ENCODE measurements at places on chromosomes 5 and 9.

DNA sequence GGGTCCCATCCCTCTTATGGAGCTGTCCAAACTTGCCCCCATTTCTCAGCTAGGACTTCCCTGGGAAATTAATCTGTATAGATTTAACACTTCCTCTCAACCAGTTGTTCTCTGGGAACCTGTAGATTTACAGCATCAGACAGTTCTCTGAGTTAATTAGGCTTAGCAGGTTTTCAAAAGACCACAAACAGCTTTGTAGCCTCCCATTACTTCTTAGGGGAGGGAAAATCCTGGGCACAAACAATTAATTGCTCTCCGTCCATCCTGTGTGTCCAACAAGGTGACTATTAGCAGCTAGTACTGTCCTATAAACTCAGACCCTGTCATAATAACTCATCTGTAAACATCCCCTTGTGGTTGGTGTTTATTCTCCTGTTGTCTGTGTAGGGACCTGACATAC is 197.9 kb downstream of the GOLPH3 start:
- no peak for DNase-seq

DNA sequence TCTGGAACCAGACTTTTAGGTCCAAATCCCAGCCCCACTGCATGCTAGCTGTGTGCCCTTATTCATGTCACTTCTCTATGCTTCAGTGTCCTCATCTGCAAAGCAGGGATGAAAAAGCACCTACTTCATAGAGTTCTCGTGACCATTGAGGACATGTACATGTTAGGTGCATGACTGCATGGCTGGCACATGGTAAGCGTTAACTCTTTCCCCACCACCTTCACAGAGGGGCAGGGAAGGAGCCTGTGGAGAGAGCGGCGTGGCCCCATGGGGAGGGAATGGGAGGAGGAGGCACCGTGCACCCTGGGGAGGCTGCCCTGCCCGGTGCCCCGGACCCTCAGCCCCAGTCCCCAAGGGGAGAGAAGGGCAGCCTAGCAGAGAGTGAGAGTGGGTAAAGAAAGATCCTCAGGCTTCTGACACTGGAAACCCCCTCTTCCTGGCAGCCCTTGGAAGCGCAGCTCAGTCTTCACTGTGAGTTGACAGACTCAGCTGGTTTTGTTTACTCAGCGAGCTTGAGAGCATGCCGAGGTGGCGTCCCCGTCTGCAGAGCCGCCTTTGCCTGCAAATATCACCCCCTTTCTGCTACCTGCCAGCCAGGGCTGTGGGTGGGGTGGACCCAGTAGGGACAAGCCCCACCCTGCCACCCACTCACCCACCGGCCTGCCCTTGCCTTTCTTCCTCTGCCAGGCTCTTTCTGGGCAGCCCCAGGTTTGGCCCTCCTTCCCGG is 10.6 kb upstream of the ANGPTL2 start:
- DNase-seq, result no peak

GRCh38 chr5:89043676-89044075 is 160.7 kb upstream of the MEF2C start:
- DNase-seq, result no peak

GRCh38 chr9:127223810-127224177 is 40.8 kb upstream of the GARNL3 start:
- DNase-seq, result no peak

DNA sequence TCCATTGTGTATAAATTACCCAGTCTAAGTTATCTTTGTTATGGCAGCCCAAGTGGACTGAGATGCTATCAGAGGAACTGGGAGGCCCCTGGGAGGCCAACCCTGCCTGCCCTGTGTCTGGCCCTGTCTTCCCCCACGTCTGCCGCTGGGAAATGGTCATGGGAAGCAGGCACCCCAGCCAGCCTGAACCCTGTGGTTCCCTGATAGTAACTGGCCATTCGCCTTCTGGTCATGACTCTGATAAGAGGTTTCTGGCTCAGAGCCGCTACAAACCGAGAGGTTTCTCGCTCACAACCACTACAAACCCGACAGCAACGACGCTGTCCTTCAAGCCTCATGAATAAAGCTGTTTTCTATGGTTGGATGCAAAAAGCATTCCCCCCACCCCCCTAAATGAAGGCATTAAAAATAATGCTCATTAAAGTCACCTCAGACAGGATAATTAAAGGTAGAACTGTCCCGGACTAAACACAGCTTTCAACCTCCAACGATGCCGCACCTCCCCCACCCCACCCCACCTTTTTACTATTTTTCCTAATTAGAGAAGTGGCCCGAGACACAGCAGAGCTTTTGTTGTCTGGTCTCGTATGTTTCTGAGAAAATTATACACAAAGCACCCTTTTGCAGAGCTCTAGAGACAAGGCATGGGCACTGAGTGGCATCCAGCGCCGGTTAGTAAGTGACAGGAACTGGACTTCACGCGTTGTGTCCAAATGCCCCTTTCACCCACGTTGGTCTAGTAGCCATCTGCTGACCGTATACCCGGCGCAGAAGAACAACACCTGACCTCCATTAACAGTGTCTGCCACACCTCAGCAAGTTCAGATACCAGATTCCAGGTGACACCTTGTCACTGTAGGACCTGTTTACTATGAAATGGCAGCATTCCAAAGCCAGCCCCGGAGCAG is 140.8 kb downstream of the COL23A1 start:
- DNase-seq, result no peak

- peak; percentile 78 for DNase-seq
Measured at GRCh38 chr5:87268126-87268969, 665 bp downstream of the RASA1 start.

GRCh38 chr5:159844267-159845121 is 71.8 kb upstream of the ADRA1B start:
- DNase-seq, result no peak

DNA sequence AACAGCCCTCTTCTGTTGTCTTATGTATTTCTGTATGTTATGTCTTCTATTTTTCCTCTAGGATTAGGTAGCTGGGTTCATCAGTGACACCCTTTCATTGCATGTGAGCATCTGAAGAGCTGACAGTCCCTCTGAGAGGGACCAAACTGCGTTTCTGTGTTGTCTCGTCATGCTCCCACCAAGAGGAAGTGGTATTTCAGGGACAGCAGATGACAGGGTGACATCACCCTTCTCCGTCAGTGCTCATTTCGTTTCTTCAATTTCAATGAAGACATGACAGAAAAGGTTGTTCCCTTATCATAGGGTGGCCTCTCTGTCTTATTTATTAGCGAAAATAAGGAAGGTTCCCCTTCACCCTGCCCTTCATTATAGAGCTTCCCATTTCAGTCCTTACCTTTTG is 225.9 kb upstream of the NR4A3 start:
- no peak for DNase-seq

DNA sequence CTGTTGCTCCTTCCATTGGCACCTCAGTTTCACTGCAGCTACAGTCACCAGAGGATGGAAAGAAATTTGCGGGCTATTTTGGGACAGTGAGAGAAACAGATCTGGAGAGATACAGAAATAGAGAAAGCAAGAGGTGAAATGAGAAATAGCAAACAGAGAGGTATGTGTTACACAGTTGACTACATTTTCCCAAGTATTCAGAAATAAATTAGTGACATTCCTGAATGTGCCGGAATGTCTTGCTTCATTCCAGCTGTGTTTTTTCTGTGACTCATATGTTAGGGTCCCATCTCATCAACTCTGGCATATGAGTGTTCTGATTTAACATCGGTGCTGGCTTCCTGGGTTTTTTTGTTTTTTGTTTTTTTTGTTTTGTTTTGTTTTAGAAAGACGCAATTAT is 63.8 kb upstream of the ZNF462 start:
- DNase-seq, result no peak

- no peak for DNase-seq
Measured at GRCh38 chr9:127781806-127782205, 3.3 kb upstream of the SH2D3C start.

DNA sequence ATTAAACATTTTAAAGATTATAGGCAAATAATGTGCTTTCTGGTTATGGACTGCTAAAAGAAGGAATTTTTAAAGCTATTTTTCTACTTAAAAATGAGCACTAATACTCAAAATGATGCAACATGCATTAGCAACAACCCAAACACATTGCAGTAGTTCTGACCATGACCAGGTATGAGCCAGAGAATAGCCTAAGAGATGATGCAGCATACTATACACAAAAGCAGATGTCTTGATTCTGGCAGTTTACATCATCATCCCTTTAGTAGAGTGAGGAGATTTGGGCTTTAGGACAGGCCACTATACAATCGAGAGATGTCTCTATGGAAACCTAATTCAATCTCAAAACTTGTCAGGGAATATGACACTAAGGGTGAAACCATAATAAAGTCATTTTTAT is 307.1 kb downstream of the PRR16 start:
- no peak for DNase-seq

DNA sequence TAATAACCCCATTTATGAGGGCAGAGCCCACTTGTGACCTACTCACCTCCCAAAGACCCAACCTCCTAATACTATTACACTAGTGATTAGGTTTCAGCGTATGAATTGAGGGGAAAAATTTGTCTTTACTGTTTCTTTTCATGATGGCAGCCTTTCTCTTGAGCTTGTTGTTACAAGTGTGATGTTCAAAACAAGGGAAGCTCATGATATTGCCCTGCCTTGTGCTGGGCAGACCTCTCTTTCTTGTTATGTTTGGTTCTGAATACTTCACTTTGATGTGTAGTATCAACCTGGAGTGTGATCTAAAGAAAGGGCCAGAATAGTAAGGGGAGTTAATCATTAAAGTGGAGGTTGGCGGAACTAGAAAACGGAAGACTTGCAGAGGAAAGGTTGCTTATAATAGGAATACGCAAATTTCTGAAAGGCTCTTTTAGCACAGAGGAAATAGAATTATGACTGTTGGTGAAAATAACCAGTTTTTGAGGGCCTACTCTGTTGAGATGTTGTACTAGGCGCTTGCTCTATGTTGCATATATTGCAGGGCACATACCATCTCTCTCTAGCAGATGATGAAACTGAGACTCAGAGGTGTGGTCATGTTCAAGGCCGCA is 68.2 kb downstream of the MELK start:
- DNase-seq, result no peak

DNA sequence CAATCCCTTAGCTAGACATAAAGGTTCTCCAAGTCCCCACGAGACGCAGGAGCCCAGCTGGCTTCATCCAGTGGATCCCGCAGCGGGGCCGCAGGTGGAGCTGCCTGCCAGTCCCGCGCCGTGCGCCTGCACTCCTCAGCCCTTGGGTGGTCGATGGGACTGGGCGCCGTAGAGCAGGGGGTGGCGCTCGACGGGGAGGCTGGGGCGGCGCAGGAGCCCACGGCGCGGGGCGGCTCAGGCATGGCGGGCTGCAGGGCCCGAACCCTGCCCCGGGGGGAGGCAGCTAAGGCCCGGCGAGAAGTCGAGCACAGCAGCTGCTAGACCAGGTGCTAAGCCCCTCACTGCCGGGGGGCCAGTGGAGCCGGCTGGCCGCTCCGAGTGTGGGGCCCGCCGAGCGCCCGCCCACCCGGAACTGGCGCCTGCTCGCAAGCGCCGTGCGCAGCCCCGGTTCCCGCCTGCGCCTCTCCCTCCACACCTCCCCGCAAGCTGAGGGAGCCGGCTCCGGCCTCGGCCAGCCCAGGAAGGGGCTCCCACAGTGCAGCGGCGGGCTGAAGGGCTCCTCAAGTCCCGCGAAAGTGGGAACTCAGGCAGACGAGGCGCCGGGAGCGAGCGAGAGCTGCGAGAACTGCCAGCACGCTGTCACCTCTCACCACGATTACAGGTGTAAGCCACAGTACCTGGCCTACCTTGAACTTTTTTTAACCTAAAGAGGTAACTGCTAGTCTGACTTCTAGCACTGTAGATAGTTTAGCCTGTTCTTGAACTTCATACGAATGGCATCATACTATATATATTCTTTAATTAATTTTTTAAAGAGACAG is 35.5 kb downstream of the PTGS1 start:
- DNase-seq, result peak; percentile 39

DNA sequence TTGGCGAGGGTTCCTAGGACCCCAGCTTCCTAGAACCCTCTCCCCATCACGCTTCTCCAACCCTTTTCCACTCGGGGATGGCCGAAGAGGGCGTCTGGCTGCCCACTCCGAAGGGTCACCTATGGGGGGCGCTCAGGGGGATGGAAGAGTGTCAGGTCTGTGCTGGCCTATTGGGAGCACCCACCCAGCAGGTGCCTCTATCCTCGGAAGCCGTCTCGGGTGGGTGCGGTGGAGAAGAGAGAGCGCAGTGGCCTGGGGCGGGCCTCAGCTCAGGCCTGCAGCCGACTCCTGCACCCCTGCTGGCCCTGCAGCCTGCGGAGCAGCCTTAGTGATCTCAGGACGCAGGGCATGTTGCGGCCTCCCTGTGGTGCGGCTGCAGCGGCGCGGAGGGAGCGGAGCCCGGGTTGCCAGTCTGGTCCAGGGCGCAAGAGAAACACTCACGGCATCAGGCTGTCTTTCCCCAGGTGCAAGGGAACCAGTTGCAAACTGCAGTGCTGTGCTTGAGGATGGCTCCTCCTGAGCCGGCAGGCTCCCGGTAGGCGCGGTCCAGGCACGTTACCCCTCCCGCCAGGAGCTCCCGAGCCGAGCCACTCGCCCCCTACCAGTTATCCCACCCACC is 1.5 kb upstream of the IRX2 start:
- DNase-seq, result no peak

DNA sequence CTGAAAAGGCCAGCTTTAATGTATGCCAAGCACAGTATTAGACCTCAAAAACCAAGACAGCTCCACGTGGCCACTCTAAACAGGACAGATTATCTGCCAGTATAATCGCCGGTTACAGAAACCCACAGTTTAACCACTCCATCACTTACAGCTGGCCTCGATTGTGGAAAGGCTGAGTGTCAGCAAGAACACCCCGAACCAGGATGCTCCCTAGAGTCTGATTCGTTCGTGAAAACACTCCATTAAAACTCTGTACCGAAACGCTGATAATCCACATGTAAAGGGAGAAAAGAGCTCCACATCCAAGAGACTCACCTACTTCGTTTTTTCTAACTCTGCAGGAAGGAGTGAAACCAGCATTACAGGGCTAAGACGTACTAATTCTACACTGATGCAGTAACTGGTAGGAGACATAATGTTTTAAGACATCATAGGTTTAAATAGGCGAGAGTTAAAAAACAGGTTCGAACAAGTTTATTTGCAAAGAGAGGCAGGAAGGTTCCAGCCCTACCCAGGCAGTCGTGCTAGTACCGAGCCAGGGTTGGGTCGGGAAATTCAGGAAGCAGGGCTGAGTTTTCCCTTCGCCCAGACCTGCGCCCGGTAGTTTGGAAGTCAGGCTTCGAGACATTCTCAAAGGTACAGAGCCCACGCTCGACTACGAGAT is 949 bp downstream of the SERINC5 start:
- DNase-seq, result peak; percentile 28

- DNase-seq, result no peak
Measured at GRCh38 chr5:71666321-71666720, 52.8 kb upstream of the CARTPT start.

- no peak for DNase-seq
Measured at GRCh38 chr5:99614888-99615287, 686.1 kb upstream of the CHD1 start.

All from testis (tissue), 5 donors.